ENCODE measurements at places on chromosomes 11 and 22.

DNA sequence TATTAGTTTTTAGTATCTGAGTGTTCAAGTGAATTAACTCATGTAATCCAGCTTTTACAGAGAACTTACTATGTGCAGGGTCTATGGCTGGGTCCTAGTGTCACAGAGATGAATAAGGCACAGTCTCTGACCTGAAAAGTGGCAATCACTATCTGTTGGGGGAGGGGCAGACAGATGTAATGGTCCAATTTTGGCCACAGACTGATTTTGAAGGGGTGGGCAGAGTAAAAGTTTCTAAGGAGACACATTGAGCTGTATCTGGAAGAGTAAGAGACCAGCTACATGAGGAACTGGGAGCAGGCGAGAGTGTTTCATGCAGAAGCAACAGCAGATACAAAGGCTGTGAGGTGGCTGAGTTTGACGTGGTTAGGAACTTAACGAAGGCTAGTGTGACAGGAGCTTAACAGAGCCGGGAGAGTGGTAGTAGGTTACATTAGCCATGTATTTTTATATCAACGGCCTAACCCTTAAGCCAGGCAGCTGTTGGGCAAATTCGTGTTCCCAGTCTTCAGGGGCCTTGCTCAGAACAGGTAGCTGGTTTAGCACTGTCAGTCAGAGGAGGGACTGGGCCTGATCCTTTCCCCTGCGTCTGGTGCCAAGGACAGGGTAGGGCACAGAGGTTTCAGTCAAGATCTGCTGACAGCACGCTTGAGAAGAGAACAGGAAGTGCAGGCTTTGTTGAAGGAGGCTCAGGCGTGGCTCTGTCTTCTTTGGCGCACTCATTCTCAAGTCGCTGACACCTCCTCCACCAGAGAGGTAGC is 1.4 kb upstream of the STIM1 start:
- no peak for DNase-seq

DNA sequence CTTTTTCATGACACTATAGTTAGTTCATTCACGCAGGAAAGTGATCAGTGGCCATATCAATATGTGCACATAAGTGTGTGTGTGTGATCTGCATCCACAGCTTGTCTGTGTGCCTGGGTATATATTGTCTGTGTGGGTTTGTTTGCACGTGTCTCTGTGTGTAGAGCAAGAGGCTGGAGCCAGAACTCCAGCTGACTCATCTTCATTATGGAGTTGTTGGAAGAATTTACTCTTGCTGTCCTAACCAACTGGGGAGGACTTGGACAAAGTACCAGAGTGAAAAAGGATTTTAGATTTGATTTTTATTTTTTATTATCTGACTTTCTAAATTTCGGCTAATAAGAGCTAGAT is 63.9 kb downstream of the TP53I11 start:
- DNase-seq = no peak

- DNase-seq = no peak
Measured at GRCh38 chr11:74235121-74235520, 64.0 kb downstream of the PPME1 start.

DNA sequence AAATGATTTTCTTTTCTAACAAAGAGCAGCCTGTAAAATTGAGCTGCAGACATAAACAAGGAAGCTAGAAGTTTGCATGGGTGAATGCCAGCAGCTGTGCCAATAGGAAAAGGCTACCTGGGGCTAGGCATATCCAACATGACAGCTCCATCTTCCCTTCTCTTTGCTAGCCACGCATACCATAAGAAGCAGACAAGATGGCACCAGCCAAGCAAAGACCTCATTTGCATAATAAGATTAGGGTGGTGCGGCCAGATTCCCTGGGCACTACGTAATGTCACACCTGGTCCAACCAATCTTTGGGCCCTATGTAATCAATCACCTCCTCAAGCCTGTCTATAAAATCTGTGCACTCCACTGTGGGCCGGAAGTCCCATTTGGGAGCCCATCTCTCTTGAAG is 108.3 kb downstream of the SWAP70 start:
- DNase-seq = no peak

DNA sequence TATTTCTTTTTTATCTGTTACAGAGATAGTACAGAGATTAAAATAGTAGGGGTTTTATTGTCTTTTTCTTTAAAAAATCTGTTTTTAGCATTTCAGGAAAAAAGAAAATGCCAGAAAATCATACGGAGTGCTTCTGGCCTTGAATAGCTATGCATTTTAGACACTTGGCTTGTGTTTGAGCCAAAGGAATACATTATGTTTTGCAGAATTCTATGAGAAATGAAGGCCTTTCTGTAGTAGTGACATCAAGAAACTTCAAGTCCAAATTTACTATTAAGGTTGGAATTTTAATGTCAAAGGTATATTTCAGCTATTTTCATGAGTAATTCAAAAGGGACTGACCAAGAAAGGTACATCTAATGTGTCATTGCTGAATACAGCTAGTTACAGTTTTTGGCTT is 56.3 kb upstream of the DDI1 start:
- DNase-seq = no peak

DNA sequence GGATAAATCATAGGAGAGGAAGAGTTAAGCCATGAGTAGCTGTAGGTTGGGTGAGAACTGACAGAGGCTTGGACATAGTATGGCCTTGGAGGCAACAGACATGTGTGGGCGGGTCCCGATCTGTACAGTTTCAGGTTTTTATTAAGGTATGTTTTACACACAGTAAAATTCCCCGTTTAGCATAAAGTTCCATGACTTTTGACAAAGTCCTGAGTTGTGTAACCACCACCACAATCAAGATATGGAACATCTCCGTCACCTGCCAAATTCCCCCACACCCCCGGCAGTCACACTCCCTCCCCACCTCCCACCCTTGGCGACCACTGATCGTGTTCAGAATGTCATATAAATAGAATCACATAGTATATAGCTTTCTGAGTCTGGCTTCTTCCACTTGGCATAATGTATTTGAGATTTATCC is 68.1 kb downstream of the GRIK4 start:
- DNase-seq = no peak

DNA sequence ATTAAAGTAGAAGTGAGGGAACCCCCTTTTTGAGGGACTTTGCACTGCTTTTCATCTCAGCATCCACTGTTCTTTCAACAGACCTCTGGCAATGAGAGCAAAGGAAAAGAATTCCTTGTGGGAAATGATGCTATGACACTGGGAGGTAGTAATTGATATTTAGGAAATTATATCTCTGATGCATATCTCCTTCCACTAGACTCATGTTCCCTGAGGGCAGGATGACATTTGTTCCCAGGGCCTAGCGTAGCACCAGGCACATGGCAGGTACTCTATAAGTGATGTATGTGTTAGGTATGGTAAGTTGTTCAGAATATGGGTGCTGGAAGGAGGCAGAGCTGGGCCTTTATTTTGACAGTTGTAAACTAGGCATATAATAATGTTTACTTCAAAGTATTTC is 142.9 kb downstream of the CCDC81 start:
- no peak for DNase-seq

DNA sequence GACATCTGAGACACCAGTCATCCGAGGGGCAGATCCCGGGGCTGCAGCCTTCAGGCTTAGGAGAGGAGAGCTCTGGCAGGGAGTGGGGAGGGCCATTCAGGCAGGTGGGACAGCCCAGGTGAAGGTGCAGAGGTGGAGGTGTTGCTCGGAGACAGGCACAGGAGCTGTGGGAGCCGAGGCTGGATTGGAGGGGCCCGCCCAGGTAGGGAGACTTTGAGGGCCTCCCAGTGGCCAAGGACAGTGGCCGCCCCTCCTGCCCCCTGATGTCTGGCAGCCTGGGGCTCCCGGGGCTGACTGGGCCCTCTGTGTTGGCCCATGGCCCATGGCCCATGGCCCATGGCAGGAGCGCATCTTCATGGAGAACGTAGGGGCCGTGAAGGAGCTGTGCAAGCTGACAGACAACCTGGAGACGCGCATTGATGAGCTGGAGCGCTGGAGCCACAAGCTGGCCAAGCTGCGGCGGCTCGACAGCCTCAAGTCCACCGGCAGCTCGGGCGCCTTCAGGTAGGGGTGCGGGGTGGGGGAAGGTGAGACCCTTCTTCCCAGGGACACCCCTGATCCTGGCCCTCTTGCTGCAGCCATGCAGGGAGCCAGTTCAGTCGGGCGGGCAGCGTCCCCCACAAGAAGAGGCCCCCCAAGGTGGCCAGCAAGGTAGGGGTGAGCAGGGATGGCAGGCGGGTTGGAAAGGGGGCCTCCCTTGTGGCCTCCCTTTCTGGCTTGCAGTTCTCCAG is 13.3 kb downstream of the TMEM258 start:
- no peak for DNase-seq

DNA sequence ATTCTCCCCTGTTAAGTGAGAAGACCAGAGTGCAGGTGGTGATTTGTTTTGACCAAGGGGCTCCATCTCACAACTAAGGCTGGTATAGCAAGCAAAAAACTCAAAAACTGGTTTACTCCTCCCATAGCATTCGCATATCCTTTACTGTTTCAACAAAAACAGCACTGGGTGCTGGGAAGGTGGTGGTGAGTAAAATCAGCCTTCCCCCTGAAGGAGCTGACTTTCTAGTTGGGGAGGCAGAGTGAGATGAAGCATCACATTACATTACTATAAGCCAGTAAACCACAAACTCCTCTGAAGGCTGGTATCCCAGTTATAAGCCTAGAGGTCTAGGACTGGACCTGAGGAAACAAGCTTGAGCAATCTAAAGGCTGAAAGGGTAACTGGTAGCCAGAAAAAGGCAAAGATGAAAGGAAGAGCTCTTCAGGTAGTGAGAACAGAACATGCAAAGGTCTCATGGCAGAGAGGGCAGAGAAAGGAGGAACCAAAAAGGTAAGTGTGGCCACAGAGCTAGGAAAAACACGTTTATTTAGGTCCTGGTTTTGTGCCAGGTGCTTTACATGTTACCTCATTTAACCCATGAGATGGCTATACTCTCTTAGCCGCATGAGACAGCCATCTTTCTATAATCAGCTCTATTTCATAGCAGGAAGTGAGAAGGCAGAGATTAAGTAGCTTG is 22.3 kb downstream of the TMEM123 start:
- DNase-seq = no peak

DNA sequence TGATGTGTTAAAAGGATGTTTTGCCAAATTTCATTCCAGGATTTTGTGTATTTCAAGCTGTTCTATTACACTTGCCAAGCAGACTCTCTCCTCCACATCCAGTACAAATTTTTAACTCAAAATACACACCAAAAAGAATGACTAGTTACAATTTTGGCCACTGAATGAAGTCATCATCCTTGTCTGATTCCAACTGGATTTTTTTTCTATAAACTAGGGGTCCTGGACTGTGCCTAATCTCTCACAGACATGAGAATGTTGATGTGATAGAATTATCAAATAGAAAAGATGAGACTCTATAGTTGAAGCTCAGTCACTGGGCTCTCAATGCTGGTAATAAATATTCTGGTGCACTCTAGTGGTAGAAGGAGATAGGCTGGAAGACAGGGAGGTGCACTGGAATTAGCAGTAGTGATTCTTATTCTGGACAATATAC is 85.8 kb downstream of the FANCF start:
- no peak for DNase-seq

GRCh38 chr11:69942333-69942820 is 123.2 kb upstream of the FGF3 start:
- DNase-seq = no peak

DNA sequence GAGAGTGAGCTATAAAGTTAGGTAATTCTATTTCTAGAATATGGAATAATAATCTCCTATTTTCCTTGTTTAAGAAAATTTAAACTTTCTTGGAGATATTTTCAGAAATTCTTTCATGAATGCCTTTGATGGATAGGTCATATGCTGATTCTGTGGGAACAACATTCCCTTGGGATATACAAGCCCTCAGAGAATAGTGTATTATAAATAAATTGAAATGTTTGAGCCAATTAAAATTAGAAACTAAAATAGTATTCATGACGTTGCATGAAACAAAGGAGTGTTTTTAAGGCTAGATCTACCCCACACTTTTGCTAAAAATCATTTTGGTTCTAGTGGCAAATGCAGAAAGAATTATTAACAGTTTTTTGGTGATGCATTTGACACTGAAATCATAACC is 269.3 kb upstream of the ANO3 start:
- DNase-seq = no peak

GRCh38 chr11:37770145-37770544 is 1172.1 kb upstream of the RAG2 start:
- no peak for DNase-seq

- no peak for DNase-seq
Measured at GRCh38 chr11:66870131-66870530, 13.3 kb downstream of the LRFN4 start.

GRCh38 chr11:109984634-109985289 is 108.4 kb upstream of the ZC3H12C start:
- DNase-seq = no peak

GRCh38 chr11:2770761-2771301 is 71.0 kb upstream of the KCNQ1OT1 start:
- DNase-seq = no peak

DNA sequence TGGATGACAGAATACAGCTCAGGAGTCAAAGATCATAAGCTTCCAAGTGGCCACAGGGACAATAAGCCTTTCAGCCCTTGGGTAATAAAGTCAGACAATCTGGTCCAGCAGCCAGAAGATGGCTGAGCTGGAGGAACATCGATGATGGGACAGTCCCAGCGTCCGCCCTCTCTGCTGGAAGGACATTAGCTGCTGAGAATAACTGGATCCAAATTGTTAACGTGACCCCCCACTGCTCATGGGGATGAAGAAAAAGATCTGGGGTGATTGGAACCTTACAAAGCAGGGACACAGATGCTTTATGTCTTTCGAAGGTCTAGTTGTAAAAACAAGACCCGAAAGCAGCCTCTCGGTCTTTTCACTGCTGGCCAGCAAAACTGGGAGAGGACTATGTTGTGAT is 71.0 kb downstream of the IGLL5 start:
- DNase-seq = no peak

DNA sequence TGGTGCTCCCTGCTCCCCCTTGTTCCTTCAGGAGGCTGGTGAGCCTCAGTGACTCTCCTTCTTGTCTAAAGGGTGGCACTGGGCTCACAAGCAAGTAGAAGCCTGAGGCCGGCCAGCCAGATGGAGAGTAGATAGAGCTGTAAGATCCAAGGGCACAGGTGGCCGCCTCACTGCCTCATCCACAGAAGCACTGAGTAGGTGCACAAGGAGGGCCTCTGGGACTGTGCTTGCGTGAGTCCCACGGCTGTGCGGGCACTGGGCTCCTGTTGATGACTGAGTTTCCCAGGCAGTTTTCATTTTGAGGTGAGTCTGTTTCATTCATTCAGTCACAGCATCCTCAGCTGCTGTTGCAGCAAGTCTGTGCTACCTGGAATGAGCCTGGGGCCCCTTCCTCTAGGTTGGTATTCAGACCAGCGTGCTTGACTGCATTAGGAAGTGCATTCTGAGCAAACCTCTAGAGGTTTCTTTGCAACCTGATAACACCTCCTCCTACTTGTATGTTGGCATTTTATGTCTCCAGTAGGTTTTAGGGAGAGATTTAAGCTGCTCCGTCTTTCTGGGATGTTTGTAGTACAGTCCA is 184.0 kb downstream of the TBC1D22A start:
- no peak for DNase-seq

- DNase-seq = no peak
Measured at GRCh38 chr11:35236667-35237003, 97.7 kb downstream of the CD44 start.

Data from hypothalamus (tissue), 51 donors.